SJSA1 (cell line): ENCODE measurements at places on chromosomes 12 and 14. TPM values are rescaled to one million over a fixed set of nuclear protein-coding genes. Genes with fewer than 3 reads are reported as not detected.

DNA sequence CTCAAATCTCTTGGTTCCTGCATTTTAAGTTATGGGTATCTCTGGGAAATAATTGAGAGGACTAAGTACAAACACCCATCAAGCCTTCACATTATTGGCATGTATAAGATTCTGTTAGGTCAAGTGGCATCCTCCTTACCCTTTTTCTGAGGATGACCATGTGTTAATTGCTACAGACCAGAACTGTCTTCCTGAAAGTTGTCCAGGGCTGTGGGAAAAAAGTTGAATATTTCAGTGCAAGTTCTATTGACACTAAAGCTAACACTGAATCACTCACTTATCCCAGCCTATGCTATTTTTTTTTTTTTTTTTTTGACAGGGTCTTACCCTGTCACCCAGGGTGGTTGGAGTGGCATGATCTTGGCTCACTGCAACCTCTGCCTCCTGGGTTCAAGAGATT is 130.1 kb upstream of the HIF1A start:
- H3K36me3 ChIP-seq = no peaks in the 10 kb centered on the region
- H3K27ac ChIP-seq = peak overlapping the region; percentile 98
- H3K4me1 ChIP-seq = peaks cover 98% of the 10 kb centered on the region
- no peaks in the 10 kb centered on the region for H3K27me3 ChIP-seq
- no peak overlapping the region for H3K4me3 ChIP-seq
- no peak for DNase-seq

DNA sequence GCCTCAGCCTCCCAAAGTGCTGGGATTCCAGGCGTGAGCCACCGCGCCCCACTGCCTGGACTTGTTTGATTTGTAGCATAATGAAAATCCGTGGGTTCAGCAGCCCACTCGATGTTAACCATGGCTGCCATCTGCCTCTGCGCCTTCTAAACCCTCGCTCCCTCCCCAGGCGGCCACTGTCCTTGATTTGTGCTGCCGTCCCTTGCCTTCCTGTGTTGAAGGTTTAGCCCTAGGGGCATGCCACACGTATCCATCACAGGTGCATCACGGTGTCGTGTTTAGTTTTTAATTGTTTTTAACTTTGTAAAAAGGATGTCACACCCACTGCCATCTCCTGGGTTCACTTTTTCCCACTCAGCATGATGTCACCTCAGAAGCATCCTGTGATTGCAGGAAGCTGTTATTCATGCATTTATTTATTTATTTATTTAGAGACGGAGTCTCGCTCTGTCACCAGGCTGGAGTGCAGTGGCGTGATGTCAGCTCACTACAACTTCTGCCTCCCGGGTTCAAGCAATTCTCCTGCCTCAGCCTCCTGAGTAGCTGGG is 24.5 kb upstream of the ULK1 start:
- no peak overlapping the region for H3K4me3 ChIP-seq
- peak overlapping the region; percentile 90 for H3K27ac ChIP-seq
- no peaks in the 10 kb centered on the region for H3K36me3 ChIP-seq
- H3K27me3 ChIP-seq = no peaks in the 10 kb centered on the region

The PPP1R36 gene
- total RNA-seq = 0.29 TPM in 1 of 2 replicates, not detected in the other

- no peaks in the 10 kb centered on the region for H3K27me3 ChIP-seq
- no peak overlapping the region for H3K4me3 ChIP-seq
- H3K4me1 ChIP-seq = no peaks in the 10 kb centered on the region
- H3K27ac ChIP-seq = no peak overlapping the region
- no peak for DNase-seq
- no peaks in the 10 kb centered on the region for H3K36me3 ChIP-seq
Measured at GRCh38 chr14:33810308-33810707, 140.6 kb downstream of the EGLN3 start.

DNA sequence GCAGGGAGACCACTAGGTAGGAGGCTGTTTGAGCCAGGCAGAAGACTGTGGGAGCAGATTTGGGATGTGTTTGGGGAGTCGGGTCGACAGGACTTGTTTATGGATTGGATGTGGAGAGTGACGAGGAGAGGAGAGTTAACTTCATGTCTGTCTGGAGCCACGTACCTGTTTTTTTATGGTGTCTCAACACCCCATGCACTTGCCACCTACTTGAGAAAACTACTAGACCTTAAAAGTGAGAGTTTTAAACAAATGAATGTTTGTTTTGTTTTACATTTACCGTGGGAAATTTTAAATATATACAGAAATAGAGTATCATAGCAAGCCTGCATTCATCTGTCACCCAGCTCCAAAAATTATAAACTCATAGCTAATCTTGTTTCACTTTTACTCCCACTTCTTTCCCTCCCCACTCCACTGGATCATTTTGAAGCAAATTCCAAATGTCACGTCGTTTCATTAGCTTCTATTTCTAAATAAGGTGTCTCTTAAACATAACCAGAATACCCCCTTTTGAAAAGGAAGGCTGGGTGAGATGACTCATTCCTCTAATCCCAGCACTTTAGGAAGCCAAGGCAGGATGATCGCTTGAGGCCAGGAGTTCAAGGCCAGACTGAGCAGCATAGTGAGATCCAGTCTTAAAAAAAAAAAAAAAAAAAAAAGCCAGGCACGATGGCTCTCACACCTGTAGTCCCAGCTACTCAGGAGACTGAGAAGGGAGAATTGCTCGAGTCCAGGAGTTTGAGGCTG is 136.2 kb downstream of the ANO6 start:
- H3K36me3 ChIP-seq = peaks cover 60% of the 10 kb centered on the region
- H3K27ac ChIP-seq = no peak overlapping the region
- no peaks in the 10 kb centered on the region for H3K27me3 ChIP-seq

- H3K27ac ChIP-seq = no peak overlapping the region
- H3K27me3 ChIP-seq = no peaks in the 10 kb centered on the region
- H3K4me3 ChIP-seq = no peak overlapping the region
- DNase-seq = no peak
- H3K4me1 ChIP-seq = peaks cover 30% of the 10 kb centered on the region
Measured at GRCh38 chr12:80556566-80556965, 112.5 kb downstream of the PTPRQ start.

- H3K4me3 ChIP-seq = no peak overlapping the region
- no peak overlapping the region for H3K27ac ChIP-seq
- DNase-seq = no peak
- no peaks in the 10 kb centered on the region for H3K27me3 ChIP-seq
- no peaks in the 10 kb centered on the region for H3K36me3 ChIP-seq
- peaks cover 12% of the 10 kb centered on the region for H3K4me1 ChIP-seq
Measured at GRCh38 chr12:806200-806791, 53.9 kb downstream of the WNK1 start.

The JAG2 gene
- total RNA-seq = 125 and 160 TPM in 2 replicates

The RHEBL1 gene
- 0.34 and 2.5 TPM in 2 replicates for total RNA-seq

The RDH16 gene
- 0.05 TPM in 1 of 2 replicates, not detected in the other for total RNA-seq

The GALNT16 gene
- total RNA-seq = 0.03 TPM in 1 of 2 replicates, not detected in the other

GRCh38 chr12:31773867-31774266 is 45.0 kb upstream of the AMN1 start:
- H3K4me3 ChIP-seq = no peak overlapping the region
- H3K27me3 ChIP-seq = no peaks in the 10 kb centered on the region
- DNase-seq = no peak
- H3K36me3 ChIP-seq = no peaks in the 10 kb centered on the region

DNA sequence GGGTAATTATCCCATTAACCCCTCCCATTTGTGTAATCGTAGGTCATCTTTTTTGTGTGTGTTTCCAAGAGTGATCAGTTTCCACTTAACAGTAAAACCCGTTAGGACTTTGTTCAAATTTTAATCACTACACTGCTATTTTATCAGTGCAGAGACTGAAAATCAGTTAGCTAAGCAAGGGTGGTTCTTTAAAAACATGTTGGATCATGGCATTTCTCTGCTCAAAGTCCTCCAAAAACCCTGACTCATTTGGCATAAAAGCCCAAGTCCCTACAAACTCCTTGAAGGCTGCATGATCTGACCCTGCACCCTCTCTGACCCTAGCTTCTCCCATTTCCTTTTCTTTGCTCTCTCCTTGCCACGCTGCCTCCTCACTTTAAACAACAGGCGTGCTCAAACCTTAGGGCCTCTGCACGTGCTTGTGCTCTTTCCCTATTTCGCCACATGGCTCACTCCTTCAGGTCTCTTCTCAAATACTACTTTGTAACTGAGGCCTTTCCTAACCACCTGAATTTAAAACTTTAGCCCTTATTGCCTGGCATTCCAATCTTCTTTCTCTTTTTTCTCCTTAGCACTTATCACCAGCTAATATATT is 13.2 kb upstream of the OVCH1 start:
- H3K27ac ChIP-seq = no peak overlapping the region
- peaks cover 3% of the 10 kb centered on the region; the same call in 1 of the 2 replicates for H3K27me3 ChIP-seq
- no peaks in the 10 kb centered on the region for H3K4me1 ChIP-seq
- no peaks in the 10 kb centered on the region for H3K36me3 ChIP-seq

The KIF21A gene
- total RNA-seq = 0.88 and 1.2 TPM in 2 replicates

The CEP290 gene
- total RNA-seq = 7.9 and 9.6 TPM in 2 replicates

The DDX24 gene
- total RNA-seq = 145 and 159 TPM in 2 replicates

DNA sequence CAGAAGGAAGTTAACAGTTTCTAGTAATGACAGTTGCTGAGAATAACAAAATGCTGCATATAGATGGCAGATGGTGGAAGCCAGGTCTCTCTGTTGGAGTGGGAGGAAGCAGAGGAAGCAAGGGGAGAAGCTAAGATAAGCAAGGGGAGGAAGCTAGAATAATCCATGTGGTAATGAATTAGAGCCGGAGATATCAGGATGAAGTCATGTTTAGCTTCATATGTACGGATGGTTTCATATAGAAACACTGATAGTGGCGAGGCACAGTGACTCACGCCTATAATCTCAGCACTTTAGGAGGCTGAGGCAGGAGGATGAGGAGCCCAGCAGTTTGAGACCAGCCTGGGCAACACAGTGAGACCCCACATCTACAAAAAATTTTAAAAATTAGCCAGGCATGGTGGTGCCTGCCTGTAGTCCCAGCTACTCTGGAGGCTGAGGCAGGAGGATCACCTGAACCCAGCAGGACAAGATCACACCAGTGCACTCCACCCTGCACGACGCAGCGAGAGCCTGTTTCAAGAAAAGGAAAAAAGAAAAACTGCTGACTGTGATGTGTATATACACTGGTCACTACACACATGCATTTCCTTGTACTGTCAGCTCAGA is 49.2 kb downstream of the ANAPC7 start:
- no peak overlapping the region for H3K27ac ChIP-seq
- no peak for DNase-seq
- H3K4me3 ChIP-seq = no peak overlapping the region
- peaks cover 25% of the 10 kb centered on the region for H3K36me3 ChIP-seq

DNA sequence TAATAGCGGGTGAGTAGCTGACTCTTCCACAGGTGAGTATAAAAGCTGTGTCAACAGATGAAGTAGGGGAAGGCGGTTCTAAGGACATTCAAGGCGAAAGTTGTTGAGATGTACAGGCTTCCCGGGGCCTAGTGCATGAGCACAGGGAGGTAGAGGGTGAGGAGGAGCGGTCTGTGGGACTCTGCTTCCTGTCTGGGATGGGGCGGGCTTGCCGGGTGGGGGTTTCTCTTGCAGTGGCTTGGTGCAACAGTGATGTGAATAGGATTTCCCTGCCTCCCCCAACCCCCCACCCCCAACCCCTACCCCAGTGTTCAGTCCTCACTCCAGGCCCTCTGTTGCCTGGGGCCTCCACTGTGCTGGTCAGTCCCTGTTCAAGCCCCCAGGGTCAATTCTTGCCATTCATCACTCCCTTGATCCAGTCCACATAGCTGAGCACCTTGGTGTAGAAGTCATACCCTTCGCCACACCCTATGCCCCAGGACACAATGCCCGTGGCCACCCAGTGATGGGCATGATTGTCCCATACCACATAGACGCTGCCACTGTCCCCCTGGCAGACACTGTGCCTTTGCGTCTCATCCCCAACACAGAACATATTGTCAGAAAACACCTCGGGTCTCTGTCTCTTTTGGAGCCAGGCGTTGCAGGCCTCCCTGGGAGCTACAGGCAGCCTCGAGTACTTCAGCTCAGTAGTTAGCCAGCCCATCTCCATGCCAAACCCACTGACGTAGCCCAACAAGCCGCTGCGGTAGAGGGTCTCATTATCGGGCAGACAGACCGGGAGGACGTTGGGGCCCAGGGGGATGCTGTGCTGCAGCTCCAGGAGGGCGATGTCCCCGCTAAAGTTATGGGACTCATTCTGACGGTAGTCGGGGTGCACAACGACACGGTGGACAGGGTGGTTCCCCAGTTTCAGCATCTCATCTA is 4.0 kb upstream of the C1R start:
- H3K4me1 ChIP-seq = peaks cover 13% of the 10 kb centered on the region
- no peak overlapping the region for H3K4me3 ChIP-seq
- no peaks in the 10 kb centered on the region for H3K27me3 ChIP-seq

- peak overlapping the region; percentile 58; the same call in 1 of the 2 replicates for H3K27ac ChIP-seq
- H3K4me1 ChIP-seq = peaks cover 8% of the 10 kb centered on the region
- no peaks in the 10 kb centered on the region; the same call in 1 of the 2 replicates for H3K27me3 ChIP-seq
- peak overlapping the region; percentile 75 for H3K4me3 ChIP-seq
Measured at GRCh38 chr14:69152181-69152901, 578 bp downstream of the DCAF5 start.

- no peaks in the 10 kb centered on the region for H3K4me1 ChIP-seq
- H3K27me3 ChIP-seq = no peaks in the 10 kb centered on the region
- H3K4me3 ChIP-seq = no peak overlapping the region
Measured at GRCh38 chr12:1738446-1738845, 47.6 kb downstream of the ADIPOR2 start.

GRCh38 chr12:109264095-109264942 is 44.8 kb downstream of the FOXN4 start:
- no peaks in the 10 kb centered on the region for H3K4me1 ChIP-seq
- H3K27me3 ChIP-seq = no peaks in the 10 kb centered on the region
- H3K27ac ChIP-seq = no peak overlapping the region
- H3K4me3 ChIP-seq = no peak overlapping the region
- DNase-seq = peak; percentile 71
